IPS DF 6.9 (cell line): ENCODE measurements at places on chromosomes 6 and 20.

DNA sequence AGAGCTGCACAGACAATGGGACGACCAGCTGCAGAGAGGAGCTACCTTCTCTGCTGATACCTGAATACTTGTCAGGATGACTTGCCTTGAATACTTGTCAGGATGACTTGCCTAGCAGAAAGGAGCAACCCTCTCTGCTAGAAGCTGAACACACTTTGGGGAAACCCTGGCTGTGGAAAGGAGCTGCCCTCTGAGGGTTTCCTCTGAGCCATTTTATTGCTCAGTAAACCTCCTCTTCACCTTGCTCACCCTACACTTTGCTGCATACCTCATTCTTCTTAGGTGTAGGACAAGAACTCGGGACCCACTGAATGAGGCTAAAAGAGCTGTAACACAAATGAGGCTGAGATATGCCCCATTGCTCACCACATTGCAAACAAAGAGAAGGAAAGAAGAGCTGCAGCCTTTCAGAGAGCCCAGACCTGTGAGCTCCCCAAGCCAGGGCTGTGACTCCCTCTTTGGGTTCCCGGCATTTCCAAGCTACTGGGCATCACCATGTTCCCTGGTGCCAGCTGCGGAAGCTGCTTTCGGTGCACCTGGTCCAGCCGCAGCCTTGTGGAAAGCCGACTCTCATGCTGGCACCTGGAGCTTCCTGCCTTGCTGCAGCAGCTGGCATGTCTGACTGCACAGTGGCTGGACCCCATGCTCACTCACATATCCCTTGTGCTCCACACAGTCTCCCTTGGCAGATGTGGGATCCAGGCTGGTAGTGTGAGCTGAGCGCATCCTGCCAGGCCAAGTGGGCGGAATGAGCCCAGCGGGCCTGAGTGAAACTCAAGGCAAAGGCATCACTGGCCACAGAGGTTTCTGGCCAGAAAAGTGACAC is 106.7 kb upstream of the AHI1 start:
- no peaks in the 10 kb centered on the region for H3K4me1 ChIP-seq
- no peaks in the 10 kb centered on the region for H3K36me3 ChIP-seq
- DNase-seq, result no peak
- no peak overlapping the region for H3K27ac ChIP-seq

DNA sequence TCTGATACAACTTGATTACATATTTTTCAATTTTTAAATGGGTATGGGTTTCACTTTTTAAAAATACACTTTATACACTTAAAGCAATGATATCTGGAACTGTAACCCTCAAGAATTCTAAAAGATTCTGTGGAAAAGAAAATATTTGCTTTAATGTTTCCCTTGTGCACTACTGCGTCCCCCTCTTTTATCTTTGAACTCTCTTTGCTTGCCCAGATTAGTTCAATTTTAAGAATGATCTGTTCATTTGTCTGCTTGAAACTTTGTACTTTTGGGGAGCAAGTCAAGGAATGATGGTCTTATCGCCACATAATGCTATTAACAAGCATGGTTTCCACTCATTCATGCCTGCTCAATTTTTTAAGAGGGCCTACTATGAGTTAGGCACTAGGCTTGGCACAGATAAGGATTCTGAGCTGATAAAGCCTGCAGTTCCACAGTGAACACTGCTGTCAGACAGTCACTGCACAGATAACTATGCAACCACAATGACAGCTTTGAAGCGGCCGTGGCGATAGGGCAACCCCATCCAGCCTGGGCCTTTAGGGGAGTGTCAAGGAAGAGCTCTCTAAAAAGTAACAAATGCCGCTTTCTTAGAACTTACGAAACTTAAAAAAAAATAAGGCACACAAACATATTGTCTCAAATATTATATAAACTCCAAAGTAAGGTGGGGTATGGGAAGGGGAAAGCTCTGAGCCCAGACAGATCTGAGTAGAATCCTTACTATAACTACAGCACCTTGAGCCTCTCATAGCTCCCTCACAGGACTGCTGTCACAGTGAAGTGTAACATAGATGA is 29.7 kb downstream of the FYN start:
- no peaks in the 10 kb centered on the region for H3K36me3 ChIP-seq
- no peak for DNase-seq
- H3K27ac ChIP-seq, result no peak overlapping the region
- H3K27me3 ChIP-seq, result no peaks in the 10 kb centered on the region
- H3K4me3 ChIP-seq, result no peak overlapping the region

DNA sequence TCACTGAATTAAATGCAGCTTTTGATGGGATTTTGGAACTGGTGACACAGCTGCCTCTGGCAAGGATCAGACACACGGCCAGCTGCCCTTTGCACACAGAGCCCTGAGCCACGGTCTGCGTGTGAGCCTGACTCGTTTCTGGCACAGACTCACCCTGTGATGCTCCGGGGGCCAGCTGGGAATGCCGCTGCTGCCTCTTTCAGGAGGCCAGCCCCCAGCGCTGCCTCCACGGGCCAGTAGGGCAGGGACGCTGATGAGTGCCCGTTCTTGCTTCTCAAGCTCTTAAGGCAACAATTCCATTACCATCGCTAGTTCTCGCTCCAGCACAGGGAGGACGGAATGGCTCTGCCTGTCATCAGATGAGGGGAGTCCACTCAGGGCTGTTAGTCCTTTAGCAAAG is 61.6 kb downstream of the IRF4 start:
- H3K36me3 ChIP-seq, result no peaks in the 10 kb centered on the region; the same call in 1 of the 2 replicates
- H3K27ac ChIP-seq, result no peak overlapping the region
- no peak overlapping the region for H3K4me3 ChIP-seq
- no peak for DNase-seq
- peaks cover 2% of the 10 kb centered on the region; the same call in 1 of the 2 replicates for H3K4me1 ChIP-seq
- no peaks in the 10 kb centered on the region for H3K27me3 ChIP-seq

GRCh38 chr6:98241630-98242029 is 592.7 kb upstream of the POU3F2 start:
- no peak overlapping the region for H3K4me3 ChIP-seq
- DNase-seq, result no peak
- no peaks in the 10 kb centered on the region for H3K4me1 ChIP-seq
- H3K27ac ChIP-seq, result no peak overlapping the region

- no peak overlapping the region for H3K27ac ChIP-seq
- H3K27me3 ChIP-seq, result no peaks in the 10 kb centered on the region
- H3K36me3 ChIP-seq, result peaks cover 31% of the 10 kb centered on the region
- no peak overlapping the region for H3K4me3 ChIP-seq
Observed at GRCh38 chr20:62832212-62832922, 15.5 kb downstream of the COL9A3 start.
